ENCODE measurements at places on chromosomes 16 and 17. TPM values are rescaled to one million over a fixed set of nuclear protein-coding genes. Genes with fewer than 3 reads are reported as not detected.

The TMIGD1 gene
- not detected for total RNA-seq

DNA sequence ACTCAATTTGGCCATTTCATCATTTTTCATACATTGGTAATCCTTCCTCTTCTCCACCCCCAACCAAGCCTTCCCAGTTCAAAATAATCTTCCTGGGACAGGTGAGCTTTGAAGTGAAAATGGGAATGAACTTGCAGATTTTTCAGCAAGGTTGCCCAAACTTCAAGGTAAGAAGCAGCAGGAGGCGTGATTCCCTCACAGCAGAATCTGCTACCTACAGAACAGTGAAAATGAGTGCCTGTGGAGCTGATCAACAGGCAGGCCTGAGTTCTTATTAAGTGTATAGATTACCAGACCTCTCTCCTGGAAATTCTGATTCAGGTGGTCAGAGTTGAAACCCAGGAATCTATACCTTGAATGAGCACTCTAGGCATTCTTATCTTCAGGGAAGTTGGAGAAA lies 356.6 kb downstream of the RBFOX1 start:
- DNase-seq = no peak

- DNase-seq = no peak
Observed at GRCh38 chr16:69115837-69116236, 10.4 kb downstream of the HAS3 start.

DNA sequence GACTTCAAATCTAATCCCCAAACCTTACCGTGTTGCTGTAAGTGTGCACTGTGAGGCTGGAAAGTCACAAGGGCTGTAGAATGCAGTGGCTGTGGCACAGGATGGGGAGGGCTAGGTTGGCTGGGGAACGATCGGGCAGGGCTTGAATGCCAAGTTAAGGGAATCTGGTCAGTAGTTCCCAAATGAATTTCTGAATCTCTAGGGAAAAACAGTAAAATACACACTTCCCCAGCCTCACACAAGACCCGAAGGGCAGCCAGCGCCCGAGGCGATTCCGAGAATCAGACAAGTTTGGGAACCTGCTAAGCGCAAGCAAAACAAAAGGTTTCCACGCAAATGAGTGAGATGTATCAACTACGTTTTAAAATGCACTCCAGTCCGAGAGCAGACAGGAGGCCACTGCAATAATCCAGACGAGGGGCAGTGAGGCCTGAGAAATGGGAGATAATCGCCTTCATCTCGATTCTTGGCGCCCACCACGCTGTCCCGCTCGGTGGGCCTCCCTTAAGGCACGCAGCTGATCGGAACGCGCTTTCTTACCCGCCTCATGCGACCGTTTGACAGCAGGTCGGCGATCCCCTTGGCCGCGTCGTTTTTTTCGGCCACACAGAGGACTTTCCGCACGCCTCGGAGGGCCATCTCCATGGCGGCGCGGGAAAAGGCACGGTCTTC lies 599 bp downstream of the TOP3A start:
- no peak for DNase-seq

GRCh38 chr16:180101-180675 lies at the start of gene HBQ1:
HBQ1 (plus strand) TSS chr16:180459; CDS start chr16:180487, 28 bp downstream.
- peak; percentile 65 for DNase-seq

The CHD3 gene
- total RNA-seq = 37.3 TPM

GRCh38 chr16:27436065-27436464 lies 34.1 kb downstream of the IL21R start:
- DNase-seq = no peak

The KRT32 gene
- not detected for total RNA-seq

- DNase-seq = no peak
Observed at GRCh38 chr17:65535777-65536572, 25.5 kb downstream of the AXIN2 start.

The ANKRD40CL gene
- total RNA-seq = not detected

DNA sequence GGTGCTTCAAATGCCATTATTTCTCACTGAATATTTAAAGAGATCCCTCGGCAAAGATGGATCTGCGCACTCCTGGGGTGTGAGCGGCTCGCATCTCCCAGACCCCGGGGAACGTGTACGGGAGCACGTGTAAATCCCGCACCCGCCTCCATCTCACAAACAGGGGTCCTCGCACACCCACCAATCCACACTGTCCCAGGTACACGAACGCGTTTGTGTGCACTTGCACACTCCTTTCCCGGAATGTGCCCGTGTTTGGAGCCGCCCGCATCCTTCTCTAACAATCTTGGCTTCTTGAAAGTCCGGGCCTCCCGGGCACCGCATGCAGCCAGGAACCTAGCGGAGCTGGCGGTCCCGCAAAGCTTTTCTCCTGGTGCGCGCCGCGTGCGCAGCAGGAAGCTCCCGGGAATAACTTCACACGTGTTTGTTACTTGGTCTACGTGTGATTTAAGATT lies 2.5 kb upstream of the SALL1 start:
- no peak for DNase-seq

DNA sequence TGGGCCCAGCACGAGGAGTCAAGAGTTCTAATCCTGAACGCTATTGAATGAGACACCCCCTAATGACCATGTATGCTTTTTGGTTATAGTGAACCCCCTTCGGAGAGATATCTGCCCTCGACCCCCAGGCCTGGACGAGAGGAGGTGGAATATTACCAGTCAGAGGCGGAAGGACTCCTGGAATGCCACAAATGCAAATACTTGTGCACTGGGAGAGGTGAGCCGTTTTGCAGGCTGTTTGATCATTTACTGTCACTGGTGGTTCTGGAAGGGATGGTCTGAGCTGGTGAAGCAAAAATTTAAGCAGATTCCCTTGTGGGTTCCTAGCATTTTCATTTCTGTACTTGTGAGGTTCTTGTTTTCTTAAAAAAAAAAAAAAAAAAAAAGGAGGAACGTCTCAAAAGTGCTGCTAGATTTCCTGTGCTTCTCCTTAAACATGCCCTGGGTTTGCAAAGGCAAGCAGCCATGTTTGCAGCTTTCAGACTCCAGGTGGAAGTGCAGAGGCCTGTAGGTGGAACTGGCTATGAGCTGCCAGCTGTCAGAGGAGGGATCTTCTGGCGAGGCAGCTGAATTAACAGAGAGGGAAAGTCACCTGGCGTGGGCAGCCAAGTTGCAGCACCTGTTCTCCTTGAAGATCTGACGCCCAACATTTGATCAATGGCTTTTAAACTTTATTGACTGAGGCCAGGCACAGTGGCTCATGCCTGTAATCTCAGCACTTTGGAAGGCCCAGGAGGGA lies 3.5 kb downstream of the MARVELD3 start:
- no peak for DNase-seq

The SNX20 gene
- 1.3 TPM for total RNA-seq

The ATP6V0D1 gene
- total RNA-seq = 79.4 TPM

- no peak for DNase-seq
Observed at GRCh38 chr17:41298458-41299135, 4.1 kb downstream of the KRTAP29-1 start.

GRCh38 chr17:49146620-49147306 lies 14.2 kb downstream of the B4GALNT2 start:
- no peak for DNase-seq

GRCh38 chr17:30838202-30838807 lies 6.5 kb downstream of the ATAD5 start:
- DNase-seq = no peak

- DNase-seq = peak; percentile 66
Observed at GRCh38 chr16:353404-354290, 1.1 kb upstream of the AXIN1 start.

- no peak for DNase-seq
Observed at GRCh38 chr17:17924131-17924856, 47.9 kb downstream of the TOM1L2 start.

GRCh38 chr17:48543107-48543853 lies 1.6 kb downstream of the HOXB2 start:
- peak; percentile 75 for DNase-seq

The WSCD1 gene
- 9.2 TPM for total RNA-seq

GRCh38 chr17:3318336-3318735 lies 20.2 kb upstream of the OR3A1 start:
- no peak for DNase-seq

DNA sequence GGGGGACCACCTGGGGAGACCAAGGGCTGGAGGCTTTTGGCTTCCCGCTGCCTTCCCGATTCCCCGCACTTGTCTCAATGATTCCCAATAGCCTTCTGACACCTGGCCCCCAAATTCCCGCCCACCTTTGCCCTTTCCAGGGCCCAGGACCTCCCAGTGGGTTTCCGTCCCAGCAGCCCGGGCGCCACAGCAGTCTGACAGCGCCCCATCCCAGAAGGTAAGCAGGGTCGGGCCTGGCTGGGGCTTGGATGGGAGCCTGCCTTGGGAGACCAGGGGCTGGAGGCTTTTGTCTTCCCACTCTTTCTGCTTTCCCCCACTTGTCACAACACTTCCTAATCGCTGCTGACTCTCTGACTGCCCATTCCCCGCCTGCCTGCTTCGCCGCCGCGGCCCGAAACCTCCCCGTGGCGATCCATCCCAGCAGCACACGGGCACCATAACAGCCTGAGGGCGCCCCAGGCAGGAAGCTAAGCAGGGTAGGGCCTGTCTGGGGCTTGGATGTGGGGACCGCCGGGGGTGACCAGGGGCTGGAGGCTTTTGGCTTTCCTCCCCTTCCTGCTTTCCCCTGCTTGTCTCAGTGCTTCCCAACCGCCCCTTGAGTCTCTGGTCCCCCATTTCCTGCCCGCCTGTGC lies 2289.3 kb downstream of the TP53TG3F start:
- no peak for DNase-seq

The ITGA3 gene
- total RNA-seq = 22.9 TPM

The TBC1D3 gene
- total RNA-seq = not detected

DNA sequence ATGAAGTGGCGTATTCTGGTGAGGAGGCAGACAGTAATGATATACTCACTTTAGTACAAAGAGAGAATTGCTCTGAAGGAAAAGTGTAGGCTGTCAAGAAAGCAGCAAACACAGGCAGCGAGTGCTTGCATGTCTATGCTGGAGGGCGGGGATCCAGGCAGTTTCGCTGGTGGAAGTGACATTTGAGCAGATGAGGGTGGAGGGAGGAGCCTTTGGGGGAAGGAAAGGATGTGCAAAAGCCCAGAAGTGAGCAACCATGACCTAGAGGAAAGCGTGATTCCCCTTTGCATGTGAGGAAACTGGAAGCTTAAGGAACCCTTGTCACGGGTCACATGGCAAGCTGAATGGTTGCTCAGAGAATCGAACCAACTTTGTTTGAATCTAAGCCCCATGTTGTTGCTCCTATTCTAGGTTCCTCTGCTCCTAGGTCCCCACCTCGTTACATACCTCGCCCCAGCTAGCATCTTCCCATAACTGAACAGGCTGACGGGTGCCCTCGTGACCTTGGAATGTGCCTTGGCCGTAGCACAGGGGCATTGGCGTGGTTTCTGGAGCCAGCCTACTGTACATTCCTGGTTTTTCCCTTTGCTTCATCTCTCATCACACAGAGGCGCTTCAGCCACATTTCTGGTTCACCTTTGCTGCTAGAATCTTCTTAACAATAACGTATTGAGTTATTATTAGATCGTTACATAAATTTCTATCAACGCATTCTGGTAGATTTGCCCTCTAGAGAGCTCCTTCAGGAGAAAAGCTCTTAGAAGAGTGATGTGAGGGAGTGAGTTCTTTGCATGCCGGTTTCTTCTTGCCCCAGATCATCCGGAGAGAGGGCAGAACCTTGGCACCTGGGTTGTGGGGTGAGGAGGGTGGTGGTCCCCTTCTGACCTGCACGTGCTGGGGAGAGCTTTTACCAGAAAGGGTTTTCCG lies 191.8 kb downstream of the SNX29 start:
- DNase-seq = no peak

DNA sequence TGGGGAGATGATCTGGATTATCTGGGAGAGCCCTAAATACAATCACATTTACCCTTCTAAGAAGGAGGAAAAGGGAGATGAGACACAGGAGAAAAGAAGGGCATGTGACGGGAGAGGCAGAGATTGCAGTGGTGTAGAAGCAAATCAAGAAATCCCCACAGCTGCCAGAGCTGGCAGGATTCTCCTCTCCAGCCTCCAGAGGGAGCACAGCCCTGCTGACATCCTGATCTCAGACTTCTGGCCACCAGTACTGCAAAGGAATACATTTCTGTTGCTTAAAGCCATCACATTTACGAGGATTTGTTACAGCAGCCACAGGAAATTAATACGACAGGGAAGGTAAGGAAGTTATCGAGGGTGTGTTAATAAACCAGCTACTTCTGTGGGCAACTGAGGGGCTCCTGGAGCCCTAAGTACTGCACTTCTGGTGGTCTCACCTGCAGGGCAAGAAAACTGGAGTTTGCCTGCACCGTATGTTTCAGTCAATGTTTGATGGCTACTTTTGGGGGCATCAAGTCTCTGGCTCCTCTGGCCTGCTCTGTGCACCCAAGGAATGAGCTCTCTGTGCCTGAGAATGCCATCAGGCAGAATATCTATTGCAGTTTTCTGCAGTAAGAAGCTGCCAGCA lies 22.9 kb upstream of the CDH13 start:
- DNase-seq = peak; percentile 72

GRCh38 chr16:30179195-30179594 lies 4.2 kb upstream of the CORO1A start:
- no peak for DNase-seq

GRCh38 chr17:56593086-56593645 lies 333 bp upstream of the NOG start:
- DNase-seq = peak; percentile 79
